ENCODE measurements at places on chromosomes 5 and 9.
A peak's percentile ranks its signal among the peaks of the same experiment; 100 is the strongest.

DNA sequence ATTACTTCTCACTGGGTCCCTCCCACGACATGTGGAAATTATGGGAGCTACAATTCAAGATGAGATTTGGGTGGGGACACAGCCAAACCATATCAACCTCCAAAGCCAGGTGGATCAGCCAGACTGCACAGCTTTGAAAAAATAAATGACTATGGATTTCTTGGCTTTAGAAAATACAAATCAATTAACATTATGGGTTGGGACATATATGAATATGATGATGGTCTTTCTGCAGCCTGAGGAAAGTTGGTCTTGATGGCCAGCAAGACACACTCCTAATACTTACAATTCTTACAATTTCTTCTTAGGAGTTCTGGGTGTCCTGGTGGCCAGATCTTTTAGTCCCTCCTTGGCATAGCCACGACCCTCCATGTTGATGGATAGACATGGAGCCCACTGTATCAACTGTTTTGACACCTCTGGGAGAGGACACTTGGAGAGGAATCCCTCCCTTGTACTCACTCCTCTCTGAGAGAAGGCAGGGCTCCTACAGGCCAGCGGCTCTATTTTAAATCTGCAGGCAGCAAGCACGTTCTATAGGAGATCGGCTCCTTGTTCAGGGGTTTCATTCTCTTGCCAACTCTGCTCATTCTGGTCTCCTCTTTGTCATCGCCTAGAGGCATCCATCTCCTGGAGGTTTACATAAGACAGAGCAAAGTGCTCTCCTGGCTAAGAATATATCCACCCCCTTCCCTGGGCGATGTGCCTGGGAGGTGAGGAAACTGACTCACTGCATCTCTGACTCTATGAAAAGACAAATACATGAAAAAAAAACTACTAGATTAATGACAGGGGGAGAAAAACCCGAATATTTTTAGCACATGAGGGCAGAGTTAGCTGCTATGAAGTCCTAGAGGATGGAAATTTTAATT, 145.9 kb downstream of the CARTPT start:
- DNase-seq, result no peak

- no peak for DNase-seq
Measured at GRCh38 chr5:3127423-3127911, 376.0 kb upstream of the IRX2 start.

DNA sequence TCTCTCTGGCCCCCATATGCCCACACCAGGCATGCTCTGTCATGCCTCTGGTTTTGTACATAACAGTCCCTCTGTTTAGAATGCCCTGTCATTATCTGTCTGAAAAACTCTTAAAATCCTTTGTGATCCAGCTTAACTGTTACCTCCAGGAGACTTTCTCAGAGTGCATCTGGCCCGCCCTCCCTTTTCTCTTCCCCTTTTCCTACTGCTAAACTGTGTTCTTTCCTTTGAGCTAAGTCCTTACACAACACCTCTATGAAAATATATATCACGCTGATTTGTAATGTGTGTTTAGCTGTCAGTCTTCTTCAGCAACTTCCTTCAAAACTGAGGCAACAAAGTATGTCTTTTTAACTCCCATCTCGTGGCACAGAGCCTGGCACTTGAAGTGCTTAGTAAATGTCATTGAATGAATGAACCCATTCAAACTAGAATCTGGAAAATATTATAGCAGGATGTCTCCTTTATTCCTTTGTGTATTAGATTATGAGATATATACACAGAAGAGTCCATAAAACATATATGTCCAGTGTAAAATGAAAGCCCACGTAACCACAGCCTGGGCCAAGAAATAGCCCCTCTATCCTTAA, 166.2 kb upstream of the KLF9 start:
- no peak for DNase-seq

DNA sequence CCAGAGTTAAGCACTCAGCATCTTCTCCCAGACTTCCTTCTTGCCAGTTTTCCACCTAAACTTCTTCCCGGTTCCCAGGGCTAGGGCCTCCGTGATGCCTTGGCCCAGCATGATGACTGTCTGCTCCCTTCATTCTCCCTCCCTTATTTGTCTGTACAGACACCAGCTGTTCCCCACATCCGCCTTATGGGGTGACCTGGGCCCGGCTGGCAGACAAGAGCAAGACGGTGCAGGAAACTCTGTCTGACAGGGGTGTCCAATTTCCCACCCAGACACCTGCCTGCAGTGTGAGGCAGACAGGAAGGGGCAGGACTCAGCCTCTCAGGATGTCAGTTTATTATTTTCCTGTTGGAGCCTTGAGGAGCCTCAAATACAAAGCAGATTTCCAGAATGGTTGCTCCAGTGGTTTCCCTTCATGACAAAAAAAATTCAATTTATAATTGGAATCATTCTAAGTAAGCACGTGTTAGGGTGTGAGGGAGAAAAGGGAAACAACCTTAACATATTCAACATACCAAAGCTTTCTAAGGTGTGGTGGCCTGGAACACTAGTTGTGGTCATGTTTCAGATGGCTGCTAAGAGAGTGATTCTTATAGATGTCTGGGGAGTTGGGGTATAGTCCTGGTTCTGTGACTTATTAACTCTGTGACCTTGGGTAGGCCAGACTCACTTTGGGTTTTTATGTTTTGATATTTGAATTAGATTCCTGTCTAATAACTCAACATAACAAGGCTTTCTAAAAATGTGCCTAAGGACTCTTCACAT, 234.5 kb downstream of the PAPPA start:
- DNase-seq, result no peak

DNA sequence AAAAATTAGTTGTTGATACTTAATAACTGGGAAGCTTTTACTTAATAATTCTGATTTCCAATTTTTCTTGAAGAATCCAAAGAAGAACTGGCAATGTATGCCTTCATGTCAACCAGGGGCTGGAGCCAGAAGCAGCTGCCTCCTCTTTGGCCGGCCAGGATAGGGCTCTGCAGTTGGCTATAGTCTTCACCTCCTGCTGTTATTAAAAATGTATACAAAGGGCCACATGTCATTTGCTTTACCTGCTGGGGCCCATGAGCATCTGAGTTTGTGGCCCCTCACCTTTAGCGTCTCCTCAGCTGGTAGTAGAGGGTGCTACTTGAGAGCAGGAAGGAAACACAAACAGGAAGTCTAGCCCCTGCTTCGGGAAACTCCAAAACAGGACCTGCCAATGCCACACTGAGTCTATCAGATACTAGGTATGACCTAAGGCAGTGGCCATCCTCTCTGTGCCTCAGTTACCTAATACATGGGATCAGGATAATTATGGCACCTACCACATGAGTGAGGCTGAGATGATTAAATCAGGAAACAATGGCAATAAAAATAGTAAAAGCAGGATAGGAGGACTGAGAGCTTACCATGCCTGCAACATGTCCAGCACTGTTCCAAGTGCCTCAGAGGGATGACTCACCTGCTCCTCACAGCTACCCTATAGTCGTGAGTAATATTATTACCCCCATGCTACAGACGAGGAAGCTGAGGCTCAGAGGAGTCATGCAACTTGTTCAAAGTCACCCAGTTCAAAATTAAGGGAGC, 21.3 kb downstream of the CCDC69 start:
- no peak for DNase-seq

DNA sequence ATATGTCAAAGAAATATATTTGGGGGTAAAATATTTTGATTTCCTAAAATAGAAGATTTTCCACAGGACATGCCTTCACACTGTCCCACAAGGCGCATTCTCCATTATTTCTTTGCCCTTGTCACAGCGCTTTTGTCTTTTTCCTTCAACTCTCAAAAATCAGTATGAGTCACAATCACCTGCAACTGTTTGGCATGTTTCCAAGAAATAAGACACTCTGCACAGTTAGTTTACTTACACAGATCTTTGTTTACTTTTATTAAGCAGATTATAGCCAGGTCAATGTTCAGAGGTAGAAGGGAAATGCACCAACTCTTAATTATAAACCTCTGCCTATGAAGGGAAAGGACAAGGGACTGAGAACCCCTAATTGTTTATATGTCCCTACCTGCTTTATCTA, 9.5 kb downstream of the CEMIP2 start:
- no peak for DNase-seq

GRCh38 chr9:4666042-4666699, at the start of gene SPATA6L:
Gene SPATA6L, minus strand, starts transcription at chr9:4666480. Its CDS starts 230 bp downstream, at chr9:4666250.
- peak; percentile 10 for DNase-seq

GRCh38 chr5:174606646-174607045, 117.7 kb upstream of the MSX2 start:
- no peak for DNase-seq

GRCh38 chr5:146340260-146341081, 1.8 kb downstream of the POU4F3 start:
- peak; percentile 58 for DNase-seq

GRCh38 chr5:52825826-52826225, 38.1 kb downstream of the ITGA1 start:
- no peak for DNase-seq

DNA sequence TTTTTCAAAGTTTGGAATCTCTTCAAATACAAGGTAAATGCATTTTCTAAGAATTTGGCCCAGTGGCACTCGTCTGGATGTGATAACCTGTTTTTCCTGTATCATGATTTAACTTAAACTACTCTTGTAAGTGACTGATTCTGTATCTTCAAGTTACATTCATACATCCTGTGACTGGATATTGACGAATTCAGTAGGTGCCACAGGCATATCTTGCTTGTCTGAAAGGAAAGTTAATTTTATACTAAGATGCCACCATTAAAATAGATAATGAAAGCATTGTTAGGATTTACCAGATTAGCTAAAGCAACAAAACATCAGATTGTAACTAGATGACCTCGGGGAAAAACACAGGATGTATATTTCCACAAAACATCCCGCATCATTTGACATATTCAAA, 175.3 kb upstream of the ZNF608 start:
- DNase-seq, result no peak

- DNase-seq, result peak; percentile 96
Measured at GRCh38 chr5:172150514-172151425, 37.3 kb downstream of the STK10 start.

DNA sequence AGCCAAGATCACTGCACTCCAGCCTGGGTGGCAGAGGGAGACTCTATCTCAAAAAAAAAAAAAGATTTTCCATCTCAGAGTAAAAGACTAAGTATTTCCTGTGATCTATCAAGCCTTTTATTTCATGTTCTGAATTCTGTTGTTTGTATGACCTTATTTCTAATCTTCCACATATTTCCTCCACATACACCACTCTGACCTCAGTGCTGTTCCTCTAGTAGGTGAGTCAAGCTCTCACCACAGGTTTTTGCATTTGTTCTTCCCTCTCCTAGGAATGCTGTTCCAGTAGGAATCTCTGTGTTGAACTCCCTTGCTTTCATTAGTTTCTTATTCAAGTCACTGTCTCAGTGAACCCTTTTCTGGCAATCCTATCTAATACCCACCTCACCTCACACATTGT, 68.1 kb downstream of the INVS start:
- DNase-seq, result no peak

GRCh38 chr5:4065472-4066320, 470.1 kb downstream of the IRX1 start:
- DNase-seq, result no peak

DNA sequence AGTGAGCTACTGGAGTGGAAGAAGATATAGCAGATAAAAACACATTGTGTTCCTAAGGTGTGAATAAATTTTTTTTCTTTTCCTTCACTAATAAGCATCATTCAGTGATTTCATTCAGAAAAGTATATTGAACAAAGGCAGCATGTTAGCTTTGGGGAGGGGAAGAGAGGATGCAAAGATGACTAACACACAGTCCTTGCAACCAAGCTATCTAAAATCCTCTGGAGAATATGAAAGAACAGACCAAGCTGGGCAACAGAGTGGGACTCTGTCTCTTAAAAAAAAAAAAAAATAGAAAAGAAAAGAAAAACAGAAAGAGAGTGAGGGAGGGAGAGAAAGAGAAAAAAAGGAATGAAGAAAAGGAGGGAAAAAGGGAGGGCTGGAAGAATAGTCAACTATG, 22.3 kb upstream of the OMD start:
- no peak for DNase-seq

GRCh38 chr5:83900306-83900705, 179.7 kb upstream of the HAPLN1 start:
- peak; percentile 15 for DNase-seq

GRCh38 chr5:154881986-154882385, 23.6 kb downstream of the CNOT8 start:
- DNase-seq, result no peak

- DNase-seq, result no peak
Measured at GRCh38 chr5:166625210-166625865, 1666.1 kb upstream of the WWC1 start.

DNA sequence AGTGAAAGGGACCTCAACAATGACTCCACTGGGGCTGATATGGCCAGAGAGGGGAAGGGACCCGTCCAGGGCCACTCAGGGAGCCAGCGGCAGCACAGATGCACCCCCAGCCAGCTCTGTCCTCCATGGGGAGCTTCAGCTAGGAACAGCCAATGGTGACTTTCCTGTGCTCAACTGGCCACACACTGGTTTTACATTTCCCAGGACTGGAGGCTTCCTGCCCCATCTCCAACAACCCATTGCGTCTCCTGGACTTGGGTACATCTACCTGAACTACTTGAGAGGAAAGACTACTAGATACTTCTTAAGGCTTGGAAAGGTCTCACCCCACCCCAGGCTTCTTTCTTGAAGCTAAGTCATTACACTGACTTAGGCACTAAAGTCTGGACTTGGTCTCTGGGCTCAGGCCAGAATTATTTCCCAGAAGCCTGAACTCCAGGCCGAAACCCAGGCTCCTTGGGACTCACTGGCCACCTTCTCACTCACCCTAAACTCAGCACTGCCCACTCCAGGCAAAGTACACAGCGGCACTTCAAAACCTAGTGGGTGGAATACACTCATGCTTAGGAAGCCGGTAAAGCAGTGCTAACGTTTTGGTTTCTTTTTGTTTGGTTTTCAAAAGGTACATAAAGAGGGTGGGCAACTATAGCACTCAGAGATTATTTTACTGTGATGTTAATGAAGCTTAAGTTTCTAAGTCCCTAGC, 1.5 kb downstream of the IGFBPL1 start:
- DNase-seq, result no peak

DNA sequence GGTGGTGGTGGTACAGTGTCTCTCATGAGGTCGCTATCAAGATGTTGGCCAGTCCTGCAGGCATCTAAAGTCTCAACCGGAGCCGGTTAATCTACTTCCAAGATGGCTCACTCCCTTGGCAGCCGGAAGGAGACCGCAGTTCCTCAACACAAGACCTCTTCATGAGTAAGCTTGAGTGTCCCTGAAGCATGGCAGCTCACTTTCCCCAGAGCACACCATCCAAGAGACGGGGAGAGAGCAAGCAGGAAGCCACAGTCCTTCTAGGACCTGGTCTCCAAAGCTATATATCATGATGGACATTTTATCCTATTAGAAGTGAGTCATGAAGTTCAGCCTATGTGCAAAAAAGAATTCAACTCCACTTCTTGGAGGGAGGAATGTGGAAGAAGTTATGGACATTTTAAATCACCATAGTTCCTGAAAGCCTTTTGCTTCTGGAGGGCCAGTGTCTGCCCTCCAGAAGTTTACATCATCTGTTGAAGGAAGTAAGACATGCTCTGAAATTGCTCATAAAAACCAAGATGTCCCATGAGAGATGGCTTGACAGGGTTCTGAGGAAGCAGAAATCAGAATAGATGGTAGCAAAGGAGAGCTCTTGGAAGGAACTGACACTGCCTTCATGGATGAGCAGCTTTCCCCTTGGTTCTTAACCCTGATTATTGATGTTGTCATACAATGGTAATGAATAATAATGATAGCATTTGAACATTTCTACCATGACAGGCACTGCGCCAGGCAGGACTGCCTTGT, 21.3 kb downstream of the GALNT10 start:
- no peak for DNase-seq

- DNase-seq, result no peak
Measured at GRCh38 chr5:136016945-136017530, 11.8 kb upstream of the TGFBI start.
